ENCODE measurements at places on chromosomes 3 and 15. TPM values are rescaled to one million over a fixed set of nuclear protein-coding genes. Genes with fewer than 3 reads are reported as not detected.

Gene MINAR1
- 0.33 TPM for total RNA-seq

Gene EIF2A
- 147 TPM for total RNA-seq

Gene SCG5
- total RNA-seq: 0.58 TPM

Gene ARL6IP5
- total RNA-seq: 69.0 TPM

Gene IL1RAP
- 7.3 TPM for total RNA-seq

Gene INSYN1
- not detected for total RNA-seq

DNA sequence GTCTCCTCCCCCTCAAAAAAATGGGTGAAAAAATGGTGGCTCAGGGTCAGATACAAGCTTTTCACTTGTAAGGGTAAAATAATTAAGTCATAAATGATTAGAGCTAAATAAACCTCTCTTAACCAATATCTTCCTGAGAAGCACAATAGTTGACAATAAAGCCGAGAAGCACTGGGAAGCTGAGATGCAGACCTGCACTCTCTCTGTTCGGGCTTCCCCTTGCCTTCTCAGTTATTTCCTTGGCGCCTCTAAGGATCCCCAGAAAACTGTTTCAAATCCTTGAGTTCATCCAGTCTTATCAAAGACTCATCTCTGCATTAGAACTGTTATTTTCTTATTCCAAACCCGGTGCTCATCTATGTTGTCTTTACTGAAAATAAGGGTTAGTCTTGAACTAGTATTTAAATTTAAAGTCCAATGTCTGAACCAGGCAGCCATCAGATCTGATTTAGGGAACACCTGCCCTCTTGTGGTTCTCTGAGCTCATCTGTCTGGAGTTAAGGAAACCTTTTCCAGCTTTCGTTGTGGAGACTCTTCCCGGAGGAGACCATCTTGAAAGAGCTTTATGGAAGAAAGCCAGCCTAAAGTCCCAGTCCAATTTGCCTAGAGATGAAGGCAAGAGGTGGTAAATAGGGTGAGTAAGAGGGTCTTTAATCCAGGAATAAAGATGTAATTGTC lies 256.4 kb upstream of the MCTP2 start:
- H3K27ac ChIP-seq: no peak overlapping the region
- no peak for DNase-seq
- H3K4me3 ChIP-seq: no peak overlapping the region
- no peaks in the 10 kb centered on the region for H3K4me1 ChIP-seq
- peaks cover 3% of the 10 kb centered on the region for H3K27me3 ChIP-seq

DNA sequence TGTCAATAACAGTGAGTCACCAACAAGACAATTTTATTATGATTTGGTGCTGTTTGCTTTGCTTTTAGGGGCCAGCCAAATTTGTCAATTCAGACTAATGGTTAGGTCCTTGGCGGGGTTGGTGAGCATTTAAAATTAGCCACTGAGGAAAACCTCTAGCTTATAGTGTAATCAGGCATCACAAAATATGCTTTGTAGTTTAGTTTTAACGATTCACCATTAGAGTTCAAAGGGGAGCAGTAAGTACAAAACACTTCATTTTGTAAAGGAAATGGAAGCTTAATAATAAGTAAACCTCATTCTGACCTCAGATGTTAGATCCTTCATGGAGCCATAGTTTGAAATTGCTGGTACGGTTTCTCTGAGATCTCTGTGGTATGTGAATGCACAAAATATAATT lies 218.4 kb upstream of the GOLIM4 start:
- no peak overlapping the region for H3K27ac ChIP-seq
- no peaks in the 10 kb centered on the region for H3K27me3 ChIP-seq
- H3K36me3 ChIP-seq: no peaks in the 10 kb centered on the region
- H3K4me3 ChIP-seq: no peak overlapping the region

- H3K4me1 ChIP-seq: no peaks in the 10 kb centered on the region
- H3K36me3 ChIP-seq: no peaks in the 10 kb centered on the region
- H3K27ac ChIP-seq: no peak overlapping the region
- no peak for DNase-seq
These were observed 121.4 kb downstream of the FBLN2 start for GRCh38 chr3:13670292-13670691.

DNA sequence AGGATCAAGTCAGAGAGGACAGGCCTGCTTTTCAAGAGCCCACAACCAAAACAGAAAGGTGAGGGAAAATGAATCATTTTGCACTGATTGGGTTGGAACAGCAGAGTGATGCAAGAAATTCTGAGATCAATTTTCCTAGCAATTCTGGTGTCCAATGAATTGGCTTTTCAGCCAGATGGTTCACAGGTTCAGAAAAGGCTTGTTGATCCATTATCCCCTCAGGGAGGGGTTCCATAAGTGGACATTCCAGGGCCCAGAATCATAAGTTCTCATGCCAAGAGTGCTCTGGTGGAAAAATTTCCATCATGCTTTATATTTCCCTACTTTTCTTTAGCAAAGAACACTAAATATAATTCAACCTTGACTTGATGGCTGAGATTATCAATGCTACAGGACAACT lies 16.2 kb downstream of the RBP2 start:
- no peaks in the 10 kb centered on the region for H3K4me1 ChIP-seq
- no peaks in the 10 kb centered on the region for H3K36me3 ChIP-seq
- H3K27ac ChIP-seq: no peak overlapping the region
- DNase-seq: no peak

GRCh38 chr15:68574046-68574445 lies 4.7 kb upstream of the CORO2B start:
- no peak overlapping the region for H3K4me3 ChIP-seq
- H3K36me3 ChIP-seq: no peaks in the 10 kb centered on the region
- H3K4me1 ChIP-seq: peaks cover 7% of the 10 kb centered on the region
- no peak for DNase-seq
- peaks cover 64% of the 10 kb centered on the region for H3K27me3 ChIP-seq

GRCh38 chr3:10566451-10566850 lies 61.1 kb upstream of the ATP2B2 start:
- no peak for DNase-seq
- peaks cover 40% of the 10 kb centered on the region for H3K27me3 ChIP-seq
- no peak overlapping the region for H3K27ac ChIP-seq
- peaks cover 6% of the 10 kb centered on the region for H3K4me1 ChIP-seq
- no peaks in the 10 kb centered on the region for H3K36me3 ChIP-seq
- H3K4me3 ChIP-seq: no peak overlapping the region

DNA sequence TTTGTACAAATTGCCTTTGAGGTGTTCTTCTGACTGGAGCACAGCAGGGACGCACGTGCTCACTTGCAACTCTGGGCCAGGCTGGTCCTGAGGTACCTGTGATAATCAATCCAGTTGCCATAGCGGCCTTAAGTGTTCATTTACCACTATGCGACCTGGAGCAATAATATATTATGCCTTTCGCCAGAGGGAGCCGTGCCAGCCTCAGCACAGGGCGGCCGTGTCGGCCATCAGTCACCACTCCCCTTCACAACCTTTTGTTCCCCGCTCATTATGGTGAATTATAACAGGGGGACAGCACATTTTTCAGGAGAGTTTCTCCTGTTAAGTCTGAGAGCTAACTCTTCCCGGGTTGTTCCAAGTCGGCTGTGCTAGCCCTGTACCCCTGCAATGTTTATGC lies 289.7 kb downstream of the RORA start:
- H3K27me3 ChIP-seq: peaks cover 4% of the 10 kb centered on the region
- no peak overlapping the region for H3K27ac ChIP-seq
- DNase-seq: no peak
- H3K36me3 ChIP-seq: no peaks in the 10 kb centered on the region
- H3K4me1 ChIP-seq: peaks cover 2% of the 10 kb centered on the region
- no peak overlapping the region for H3K4me3 ChIP-seq

GRCh38 chr15:42065033-42065432 lies 29.3 kb downstream of the PLA2G4D start:
- H3K27me3 ChIP-seq: peaks cover 11% of the 10 kb centered on the region
- no peaks in the 10 kb centered on the region for H3K36me3 ChIP-seq
- H3K27ac ChIP-seq: no peak overlapping the region
- no peak overlapping the region for H3K4me3 ChIP-seq
- DNase-seq: no peak

GRCh38 chr15:94229591-94230369 lies 1.6 kb upstream of the MCTP2 start:
- H3K4me1 ChIP-seq: peaks cover 58% of the 10 kb centered on the region
- DNase-seq: peak; percentile 60
- peak overlapping the region; percentile 95 for H3K27ac ChIP-seq
- H3K4me3 ChIP-seq: peak overlapping the region; percentile 87
- peaks cover 4% of the 10 kb centered on the region for H3K27me3 ChIP-seq
- H3K36me3 ChIP-seq: peaks cover 3% of the 10 kb centered on the region

- H3K36me3 ChIP-seq: peaks cover 16% of the 10 kb centered on the region
- peak; percentile 47 for DNase-seq
- no peaks in the 10 kb centered on the region for H3K27me3 ChIP-seq
- H3K4me1 ChIP-seq: peaks cover 12% of the 10 kb centered on the region
- H3K4me3 ChIP-seq: no peak overlapping the region
These were observed 10.9 kb downstream of the TM2D3 start for GRCh38 chr15:101641129-101641764.

GRCh38 chr3:183108001-183108449 lies 8.7 kb upstream of the MCCC1 start:
- no peaks in the 10 kb centered on the region for H3K4me1 ChIP-seq
- H3K4me3 ChIP-seq: no peak overlapping the region
- no peak overlapping the region for H3K27ac ChIP-seq

- DNase-seq: no peak
- no peak overlapping the region for H3K4me3 ChIP-seq
- H3K4me1 ChIP-seq: peaks cover 12% of the 10 kb centered on the region
- peaks cover 13% of the 10 kb centered on the region for H3K27me3 ChIP-seq
- no peaks in the 10 kb centered on the region for H3K36me3 ChIP-seq
- no peak overlapping the region for H3K27ac ChIP-seq
These were observed 93.4 kb upstream of the CTDSPL start for GRCh38 chr3:37768107-37768809.

GRCh38 chr15:27851858-27852210 lies 247.3 kb downstream of the OCA2 start:
- DNase-seq: no peak
- no peak overlapping the region for H3K4me3 ChIP-seq
- H3K27ac ChIP-seq: no peak overlapping the region
- no peaks in the 10 kb centered on the region for H3K27me3 ChIP-seq

DNA sequence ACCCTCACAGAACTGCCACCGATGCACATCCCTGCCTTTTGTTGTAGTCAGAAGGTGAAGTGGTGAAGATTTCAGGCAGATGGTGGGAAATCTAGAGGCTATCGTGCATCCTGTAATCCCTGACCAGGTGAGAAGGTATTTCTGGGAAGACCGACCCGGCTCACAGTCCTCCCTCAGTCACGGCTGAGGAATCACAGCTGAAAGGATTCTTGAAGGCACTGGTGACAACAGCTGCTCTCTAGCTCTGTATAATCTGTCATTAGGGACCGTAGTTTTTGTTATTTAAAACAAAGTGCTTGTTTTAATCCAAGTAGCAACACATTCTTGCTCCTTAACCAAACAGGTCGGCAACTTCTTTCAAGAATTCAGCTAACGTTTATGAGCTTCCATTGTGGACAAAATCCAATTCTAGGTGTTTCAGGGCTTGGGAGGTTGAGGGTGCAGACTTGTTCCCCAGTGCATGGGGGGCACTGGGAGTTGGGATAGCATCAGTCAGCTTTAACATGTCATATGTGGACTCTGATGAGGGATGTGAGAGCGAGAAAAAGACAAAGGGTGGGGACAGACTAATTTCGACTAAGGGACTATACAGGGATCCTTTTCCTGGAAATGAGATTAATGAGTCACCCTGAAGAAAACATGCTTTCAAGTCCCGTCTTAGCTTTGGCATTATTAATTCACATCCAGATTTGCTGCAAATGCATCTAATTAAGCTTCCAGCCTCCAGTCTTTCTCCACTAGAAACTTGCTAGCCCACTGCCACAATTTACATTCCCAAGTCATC lies 141.0 kb upstream of the RASGRP1 start:
- no peaks in the 10 kb centered on the region for H3K27me3 ChIP-seq
- no peak overlapping the region for H3K27ac ChIP-seq
- H3K36me3 ChIP-seq: no peaks in the 10 kb centered on the region

DNA sequence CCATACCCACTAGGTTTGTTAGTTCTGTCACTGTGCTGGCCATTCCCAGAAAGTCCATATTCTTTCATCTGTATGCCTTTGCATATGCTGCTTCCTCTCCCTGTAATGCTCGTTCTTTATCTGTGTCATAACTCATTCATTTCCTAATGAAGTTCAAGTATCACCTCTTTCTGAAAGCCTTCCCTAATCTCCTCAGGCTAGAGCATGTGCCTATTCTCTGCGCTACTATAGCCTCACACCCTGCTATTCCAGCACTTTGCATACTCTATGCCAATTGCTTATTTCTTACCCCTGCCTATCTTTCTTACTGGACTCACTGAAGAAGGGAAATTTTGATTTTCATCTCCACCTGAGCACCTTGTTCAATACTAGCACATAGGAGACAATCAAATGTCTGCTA lies 25.6 kb upstream of the C2CD4B start:
- H3K4me3 ChIP-seq: no peak overlapping the region
- H3K4me1 ChIP-seq: no peaks in the 10 kb centered on the region
- DNase-seq: no peak
- H3K36me3 ChIP-seq: no peaks in the 10 kb centered on the region
- no peak overlapping the region for H3K27ac ChIP-seq

- no peak overlapping the region for H3K27ac ChIP-seq
- H3K36me3 ChIP-seq: no peaks in the 10 kb centered on the region
- H3K4me3 ChIP-seq: no peak overlapping the region
- H3K4me1 ChIP-seq: no peaks in the 10 kb centered on the region
- no peak for DNase-seq
These were observed 39.6 kb upstream of the GPR149 start for GRCh38 chr3:154469585-154469984.

- H3K4me3 ChIP-seq: peak overlapping the region; percentile 76
- H3K4me1 ChIP-seq: peaks cover 3% of the 10 kb centered on the region
- peak overlapping the region; percentile 72 for H3K27ac ChIP-seq
- peaks cover 4% of the 10 kb centered on the region for H3K36me3 ChIP-seq
- H3K27me3 ChIP-seq: peaks cover 41% of the 10 kb centered on the region
These were observed 52.9 kb upstream of the WNT7A start for GRCh38 chr3:13932578-13933295.

DNA sequence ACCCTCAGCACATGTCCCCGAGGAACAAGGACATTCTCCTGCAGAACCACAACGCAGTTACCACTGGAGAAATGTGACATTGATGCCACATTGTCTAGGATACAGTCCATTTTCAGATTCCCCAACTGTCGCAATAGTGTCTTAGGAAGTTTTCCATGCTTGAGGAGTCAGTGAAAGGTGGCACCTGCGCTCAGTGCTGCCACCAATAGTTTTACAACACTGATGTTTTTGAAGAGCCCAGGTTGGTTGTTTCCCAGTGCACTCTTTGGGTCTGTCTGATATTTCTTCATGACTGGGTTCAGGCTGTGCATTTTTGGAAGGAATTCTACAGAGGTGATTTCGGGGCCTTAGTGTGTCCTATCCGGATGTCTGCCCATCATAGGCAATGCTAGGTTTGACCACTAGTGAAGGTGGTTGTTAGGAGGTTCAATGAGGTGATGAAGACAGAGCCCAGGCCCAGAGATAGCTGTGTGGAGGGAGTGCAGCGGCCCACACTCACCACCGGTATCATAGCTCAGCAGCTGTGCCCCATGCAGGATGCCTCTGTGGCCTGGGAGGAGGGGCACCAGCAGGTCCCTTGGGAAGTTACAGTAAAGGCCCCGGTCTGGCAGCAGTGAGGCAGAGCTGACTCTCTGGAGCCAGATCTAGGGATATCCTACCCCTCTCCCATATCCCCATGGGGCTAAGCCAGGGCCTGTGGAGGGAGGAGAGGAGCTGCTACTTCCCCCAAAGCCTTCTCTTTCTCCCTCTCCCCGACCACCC lies 96.6 kb downstream of the DNAJB8 start:
- DNase-seq: no peak
- H3K27ac ChIP-seq: no peak overlapping the region
- H3K36me3 ChIP-seq: no peaks in the 10 kb centered on the region

GRCh38 chr3:73733746-73734145 lies 109.0 kb upstream of the PDZRN3 start:
- no peaks in the 10 kb centered on the region for H3K27me3 ChIP-seq
- H3K4me3 ChIP-seq: no peak overlapping the region
- H3K36me3 ChIP-seq: no peaks in the 10 kb centered on the region
- no peak overlapping the region for H3K27ac ChIP-seq

All from activated naive CD8-positive, alpha-beta T cell treated with anti-CD3 and anti-CD28 coated beads for 36 hours (primary cell).